Activated T-helper 2 cell treated with anti-CD3 and anti-CD28 coated beads, Interferon-gamma antibody, Interleukin-2, Interleukin-4, amounts not matched to agents 10 μg/mL and 5 μg/mL and 100 μg/mL, durations not matched to agents 14 hours and 24 hours and 36 hours (primary cell): ENCODE measurements at places on chromosomes 1 and 21. TPM values are rescaled to one million over a fixed set of nuclear protein-coding genes. Genes with fewer than 3 reads are reported as not detected.

DNA sequence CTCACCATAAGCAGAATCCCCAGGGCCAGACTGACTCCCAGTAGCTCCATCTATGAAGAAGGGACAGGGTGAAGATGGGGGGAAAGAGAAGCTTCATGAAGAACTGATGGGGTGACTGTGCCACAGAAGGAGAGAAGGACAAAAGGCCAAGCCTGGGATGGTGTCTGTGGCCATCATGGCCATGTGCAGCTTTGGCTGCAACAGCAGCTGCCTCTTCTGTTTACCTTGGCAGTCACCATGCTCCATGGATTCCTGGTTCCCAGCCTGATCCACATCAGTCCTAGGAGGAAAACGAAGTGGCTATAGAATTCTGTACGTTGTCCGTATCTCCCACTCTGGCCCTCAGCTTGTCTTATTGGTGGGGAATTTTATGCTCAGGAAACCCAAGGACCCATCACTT, 12.0 kb downstream of the SEMA6C start:
- DNase-seq, result no peak
- H3K27me3 ChIP-seq, result no peaks in the 10 kb centered on the region
- H3K36me3 ChIP-seq, result no peaks in the 10 kb centered on the region
- H3K4me1 ChIP-seq, result peaks cover 6% of the 10 kb centered on the region
- no peak overlapping the region for H3K4me3 ChIP-seq

DNA sequence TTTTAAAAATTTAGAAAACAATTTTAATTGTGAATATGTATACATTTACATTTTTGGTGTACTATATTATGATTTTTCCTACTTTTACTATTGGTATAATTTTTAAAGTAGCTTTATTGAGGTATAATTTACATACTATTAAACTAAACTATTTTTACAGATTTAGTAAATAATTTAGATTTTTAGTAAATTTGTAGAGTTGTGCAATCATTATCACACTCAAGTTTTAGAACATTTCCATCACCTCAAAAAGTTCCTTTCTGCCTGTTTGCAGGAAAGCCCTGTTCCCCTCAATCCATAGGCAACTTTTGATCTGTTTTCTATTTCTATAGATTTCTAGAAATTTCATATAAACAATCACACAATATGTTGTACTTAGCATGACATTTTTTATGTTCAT, 8.2 kb downstream of the PHTF1 start:
- H3K36me3 ChIP-seq, result peaks cover 59% of the 10 kb centered on the region
- no peak overlapping the region for H3K4me3 ChIP-seq
- DNase-seq, result no peak
- no peak overlapping the region for H3K27ac ChIP-seq
- H3K4me1 ChIP-seq, result peaks cover 8% of the 10 kb centered on the region

DNA sequence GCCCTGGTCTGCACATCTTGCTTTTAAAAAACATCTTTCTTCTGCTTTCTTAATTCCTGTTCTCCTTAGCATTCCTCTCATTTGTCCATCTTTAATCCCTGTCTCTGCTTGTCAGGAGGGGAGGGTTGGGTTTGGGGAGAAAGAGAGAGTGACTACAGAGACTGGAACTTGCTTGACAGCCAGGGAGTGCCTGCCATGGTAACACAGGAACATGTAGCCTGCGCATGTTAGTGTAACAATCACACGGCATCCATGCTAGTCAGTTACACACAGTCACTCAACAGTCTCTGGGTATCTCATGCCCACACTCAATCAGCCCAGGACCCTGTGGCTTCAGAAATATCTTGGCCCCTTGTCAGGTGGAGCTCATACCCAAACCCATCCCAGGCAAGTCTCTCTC, 818 bp upstream of the TFAP2E start:
- H3K4me3 ChIP-seq, result no peak overlapping the region
- H3K4me1 ChIP-seq, result peaks cover 12% of the 10 kb centered on the region
- H3K36me3 ChIP-seq, result no peaks in the 10 kb centered on the region
- H3K27me3 ChIP-seq, result peaks cover 35% of the 10 kb centered on the region
- no peak for DNase-seq
- no peak overlapping the region for H3K27ac ChIP-seq

Gene CKS1B
- 169 and 178 TPM in 2 replicates for total RNA-seq

GRCh38 chr1:158248118-158248517, 6.1 kb upstream of the CD1A start:
- DNase-seq, result peak; percentile 56
- H3K27me3 ChIP-seq, result peaks cover 51% of the 10 kb centered on the region

DNA sequence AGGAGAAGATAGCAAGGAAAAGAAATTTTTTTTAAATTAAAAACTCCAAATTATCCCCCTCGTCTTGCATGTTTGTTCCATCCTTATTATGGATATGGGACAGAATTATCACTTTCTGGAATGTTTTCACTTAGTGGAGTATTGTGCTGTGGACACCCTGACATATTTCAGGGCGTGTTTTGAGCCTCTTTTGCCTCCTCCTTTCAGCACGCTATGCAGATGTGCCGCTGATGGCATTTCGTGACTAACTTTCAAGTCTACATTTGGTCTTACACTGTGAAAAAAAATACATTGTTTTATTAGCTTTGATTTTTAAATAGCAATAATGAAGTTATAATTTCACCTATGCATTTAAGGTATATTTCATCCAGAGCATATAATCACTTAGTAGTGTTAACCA, 738.7 kb downstream of the LTN1 start:
- H3K27ac ChIP-seq, result no peak overlapping the region
- H3K4me1 ChIP-seq, result no peaks in the 10 kb centered on the region
- no peaks in the 10 kb centered on the region for H3K27me3 ChIP-seq
- DNase-seq, result no peak

DNA sequence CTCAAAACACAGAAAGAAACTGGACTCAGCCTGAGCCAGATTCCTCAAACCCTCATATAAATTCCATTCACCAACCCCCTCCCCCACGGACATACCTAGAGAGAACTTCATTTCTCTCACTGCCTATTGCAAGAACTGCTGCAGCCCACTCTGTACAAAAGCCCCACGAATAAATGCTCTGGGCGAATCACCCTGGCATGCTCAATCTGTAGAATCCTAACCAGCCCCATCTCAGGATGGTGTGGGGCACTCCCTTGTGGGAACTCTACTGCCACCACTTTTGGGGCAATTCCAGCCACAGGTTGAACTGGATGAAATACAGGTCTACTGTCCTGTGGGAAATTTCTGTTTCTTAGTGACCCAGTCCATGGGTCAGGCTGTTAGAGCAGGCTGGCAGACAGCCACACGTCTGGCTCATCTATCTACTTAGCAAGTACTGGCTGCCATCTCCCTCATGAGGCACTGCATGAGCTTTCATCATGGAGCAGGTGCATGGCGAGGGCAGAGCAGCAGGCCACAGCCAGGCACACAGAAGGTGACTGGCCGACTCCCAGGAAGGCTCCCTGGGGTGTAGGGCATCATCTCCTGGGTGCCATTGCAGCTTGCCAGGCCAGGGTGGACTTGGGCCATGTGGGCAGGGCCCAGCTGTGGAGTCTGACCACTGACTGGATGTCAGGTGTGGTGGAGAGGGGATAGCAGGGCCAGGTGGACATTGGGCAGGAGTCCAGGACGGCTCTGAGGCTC, 1.6 kb upstream of the C1orf35 start:
- H3K4me1 ChIP-seq, result peaks cover 29% of the 10 kb centered on the region
- no peaks in the 10 kb centered on the region for H3K27me3 ChIP-seq
- peak overlapping the region; percentile 69 for H3K4me3 ChIP-seq
- H3K27ac ChIP-seq, result peak overlapping the region; percentile 73
- peaks cover 29% of the 10 kb centered on the region for H3K36me3 ChIP-seq

Gene IL20
- not detected in 2 replicates for total RNA-seq
